ENCODE measurements at places on chromosomes 1 and 21. TPM values are rescaled to one million over a fixed set of nuclear protein-coding genes. Genes with fewer than 3 reads are reported as not detected.

Gene CORT
- total RNA-seq, result 0.32 TPM

Gene SERTAD4
- total RNA-seq, result 5.1 TPM

Gene CA6
- total RNA-seq, result 0.19 TPM

GRCh38 chr1:43934101-43934985, 742 bp downstream of the ARTN start:
- DNase-seq, result peak; percentile 79

DNA sequence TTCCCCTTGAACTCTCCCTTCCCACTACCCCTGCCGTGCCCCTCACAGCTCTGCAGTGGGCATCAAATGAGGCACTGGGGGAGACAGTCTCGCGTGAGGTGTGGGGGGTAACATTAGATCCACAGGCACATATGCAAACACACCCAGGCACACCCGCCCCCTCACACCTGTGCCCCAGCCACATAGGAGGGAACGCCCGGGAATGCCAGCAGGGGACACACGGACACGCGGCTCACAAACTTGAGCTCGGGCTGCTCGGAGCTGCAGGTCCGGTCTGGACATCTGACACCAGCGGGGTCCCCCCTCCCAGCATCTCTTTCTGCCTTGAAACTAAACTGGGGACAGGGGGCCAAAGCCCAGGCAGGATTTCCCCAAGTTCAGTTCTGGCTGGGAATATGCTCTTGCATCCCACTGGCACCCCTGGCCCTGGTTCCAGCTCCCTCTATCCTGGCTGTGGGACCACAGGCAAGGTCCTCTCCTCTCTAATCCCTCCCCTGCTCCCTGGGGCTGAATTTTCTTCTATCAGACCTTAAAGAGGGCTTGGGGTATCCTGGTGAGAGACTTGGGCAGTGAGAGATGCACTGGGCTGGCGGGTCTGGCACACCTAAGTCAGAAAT, 30.6 kb downstream of the CDCP2 start:
- no peak for DNase-seq

DNA sequence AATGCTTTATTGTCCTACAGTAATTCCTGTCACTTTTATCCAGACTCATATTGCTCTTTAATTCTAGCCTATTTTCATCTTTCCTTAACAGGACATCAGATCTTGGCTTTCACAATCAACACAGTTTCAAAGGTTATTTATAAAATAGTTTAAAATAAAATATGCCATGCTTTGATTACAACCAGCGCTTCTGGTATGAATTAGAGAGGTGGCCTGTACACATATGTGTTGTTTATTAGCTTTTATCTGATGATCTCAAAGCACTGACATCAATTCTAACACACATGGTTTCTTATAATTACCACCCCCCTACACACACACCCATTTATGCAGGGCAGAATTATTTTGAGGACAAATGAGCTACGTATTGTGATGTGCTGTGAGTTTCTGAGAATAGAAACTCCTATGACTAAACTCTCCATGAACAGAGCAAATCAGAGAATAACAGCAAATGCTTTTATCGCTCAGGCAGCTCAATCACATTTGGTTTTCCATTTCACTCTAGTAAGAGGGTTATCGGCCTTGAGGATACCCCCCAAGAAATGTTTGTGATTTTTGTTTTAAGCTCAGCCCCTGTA, 18.0 kb downstream of the CD247 start:
- no peak for DNase-seq

DNA sequence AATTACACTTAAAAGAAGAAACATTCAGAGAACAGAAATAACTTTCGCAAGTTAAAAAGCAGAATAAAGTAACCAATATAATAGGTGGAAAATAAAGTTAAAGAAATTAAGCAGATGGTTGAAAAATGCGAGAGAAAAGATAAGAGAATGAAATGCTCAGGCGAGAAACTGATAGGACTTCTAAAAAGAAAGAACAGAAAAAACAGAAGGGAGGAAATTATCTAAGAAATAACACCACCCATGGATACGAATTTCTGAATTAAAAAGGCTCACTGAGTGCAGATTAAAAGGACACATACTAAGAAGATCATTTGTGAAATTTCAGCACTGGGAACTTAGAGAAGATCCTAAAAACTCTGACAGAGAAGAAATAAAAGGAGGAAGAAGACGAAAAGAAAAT, 92.0 kb downstream of the HLX start:
- DNase-seq, result no peak

- no peak for DNase-seq
Measured at GRCh38 chr1:205554026-205554811, 49.8 kb downstream of the CDK18 start.

DNA sequence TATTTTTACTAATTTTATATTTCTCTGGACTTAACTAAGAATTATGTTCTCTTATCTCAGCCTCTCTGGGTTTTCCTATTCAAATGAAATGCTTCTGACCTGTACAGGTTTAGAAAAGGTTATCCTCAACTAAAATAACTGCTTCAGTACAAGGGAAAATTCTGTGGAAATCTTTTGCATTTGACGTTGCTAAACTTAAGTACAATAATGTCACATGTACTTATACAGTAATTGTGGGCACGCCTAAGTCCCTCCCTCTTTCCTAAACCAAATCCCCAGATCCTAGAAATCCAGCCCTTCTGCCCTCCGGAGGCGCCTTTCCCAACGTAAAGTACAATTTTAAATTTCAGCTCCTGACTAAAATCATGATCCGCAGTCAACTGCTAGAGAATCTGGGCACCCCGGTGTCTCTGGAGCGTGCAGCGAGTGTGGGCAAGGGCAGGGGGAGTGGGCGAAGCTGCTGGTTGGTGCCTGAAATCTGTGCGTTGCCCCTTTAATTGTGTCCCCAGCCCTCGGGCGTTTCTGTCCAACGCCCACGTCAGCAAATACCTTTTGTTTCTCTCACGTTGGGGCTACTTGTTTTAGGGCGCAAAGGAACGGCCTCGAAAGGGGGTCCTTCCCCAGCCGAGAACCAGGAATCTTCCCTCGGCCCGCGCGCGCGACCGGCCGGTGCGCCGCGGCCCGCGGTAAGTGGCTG, at the start of gene ZBTB8A:
Gene ZBTB8A (plus strand): TSS at position 541 of the 697 bp plus-strand sequence. CDS start 53,505 bp downstream, outside the sequence.
- no peak for DNase-seq

GRCh38 chr1:114103992-114104391, 49.7 kb downstream of the SYT6 start:
- DNase-seq, result no peak

DNA sequence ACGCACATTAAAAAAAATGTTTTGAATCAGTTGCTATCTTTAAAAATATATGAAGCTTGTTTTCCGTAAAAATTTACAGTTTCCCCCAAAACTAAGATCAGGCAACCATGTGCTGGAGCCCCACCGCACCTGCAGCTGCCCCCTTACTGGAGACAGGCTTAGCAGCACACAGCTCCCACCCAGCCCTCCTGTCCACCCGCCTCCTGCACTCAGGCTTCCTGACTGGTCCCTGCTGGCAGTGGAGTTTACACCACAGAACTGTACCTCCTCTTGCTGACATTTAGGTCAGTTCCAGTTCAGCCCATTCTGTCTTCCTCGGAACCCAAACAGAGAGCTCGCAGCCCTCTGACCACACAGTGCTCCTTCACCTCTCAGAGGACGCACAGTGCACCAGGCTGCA, 2.1 kb downstream of the GPR161 start:
- no peak for DNase-seq

DNA sequence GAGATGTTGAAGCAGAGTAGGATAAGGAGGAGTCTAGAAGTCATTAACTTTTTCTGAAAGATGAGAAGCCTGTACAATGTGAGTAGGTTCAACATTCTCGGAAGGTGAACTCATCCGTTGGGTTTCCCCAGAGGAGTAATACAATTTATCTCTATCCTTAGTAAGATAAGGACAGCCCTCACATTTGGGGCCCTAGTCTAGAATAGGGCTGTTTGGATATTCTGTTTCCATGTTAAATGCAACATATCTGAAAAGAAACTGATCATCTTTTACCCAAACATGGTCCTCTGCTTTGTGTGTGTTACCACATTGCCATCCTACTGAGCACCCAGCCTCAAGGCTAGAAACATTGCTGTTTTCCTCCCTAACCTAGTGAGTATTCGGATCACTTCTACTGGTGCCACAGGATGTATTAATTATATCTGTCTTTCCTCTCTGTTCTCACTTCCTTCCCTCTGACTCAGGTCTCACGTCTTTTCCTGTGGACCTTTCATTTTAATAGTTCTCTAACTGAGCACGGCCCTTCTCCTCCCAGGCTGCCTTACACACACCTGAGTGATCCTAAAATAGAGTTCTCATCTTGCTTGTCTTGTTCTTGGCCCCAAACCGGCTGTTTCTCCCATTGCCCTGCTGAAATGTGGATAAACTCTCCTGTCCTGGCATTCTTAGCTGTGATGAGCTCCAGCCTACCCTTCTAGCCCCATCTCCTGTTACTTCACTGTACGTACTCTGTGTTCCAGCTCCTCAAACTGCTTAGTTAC, 91.7 kb downstream of the CDC14A start:
- DNase-seq, result no peak
